Occipital lobe (tissue), 3 donors: ENCODE measurements at places on chromosomes 11 and 22. TPM values are rescaled to one million over a fixed set of nuclear protein-coding genes. Genes with fewer than 3 reads are reported as not detected.

DNA sequence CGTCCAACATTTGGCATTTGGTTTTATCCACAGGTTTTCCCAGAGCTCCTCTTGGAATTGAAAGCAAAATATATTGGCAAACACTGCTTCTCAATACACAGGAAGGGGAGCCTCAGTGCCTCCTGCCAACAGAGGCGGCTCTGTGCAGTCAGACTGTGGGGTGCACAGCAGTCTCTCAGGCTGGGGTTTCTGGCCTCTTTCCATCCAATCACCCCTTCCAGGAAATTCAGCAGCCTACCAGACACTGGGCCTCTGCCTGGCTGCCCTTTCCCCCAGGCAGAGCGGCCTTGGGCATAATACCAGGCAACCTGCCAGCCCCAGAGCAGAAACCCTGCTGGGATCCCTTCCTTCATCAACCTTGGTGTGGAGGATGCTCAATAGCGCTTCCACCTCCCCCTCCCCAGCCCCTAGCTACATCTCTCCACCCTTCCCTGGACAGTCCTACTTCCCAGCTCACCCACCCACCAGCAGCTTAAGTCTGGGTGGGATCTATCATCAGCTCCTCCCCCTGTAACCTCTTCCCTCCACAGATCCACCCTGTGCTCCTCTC lies 17.8 kb upstream of the RAPSN start:
- peak; percentile 70 for DNase-seq

DNA sequence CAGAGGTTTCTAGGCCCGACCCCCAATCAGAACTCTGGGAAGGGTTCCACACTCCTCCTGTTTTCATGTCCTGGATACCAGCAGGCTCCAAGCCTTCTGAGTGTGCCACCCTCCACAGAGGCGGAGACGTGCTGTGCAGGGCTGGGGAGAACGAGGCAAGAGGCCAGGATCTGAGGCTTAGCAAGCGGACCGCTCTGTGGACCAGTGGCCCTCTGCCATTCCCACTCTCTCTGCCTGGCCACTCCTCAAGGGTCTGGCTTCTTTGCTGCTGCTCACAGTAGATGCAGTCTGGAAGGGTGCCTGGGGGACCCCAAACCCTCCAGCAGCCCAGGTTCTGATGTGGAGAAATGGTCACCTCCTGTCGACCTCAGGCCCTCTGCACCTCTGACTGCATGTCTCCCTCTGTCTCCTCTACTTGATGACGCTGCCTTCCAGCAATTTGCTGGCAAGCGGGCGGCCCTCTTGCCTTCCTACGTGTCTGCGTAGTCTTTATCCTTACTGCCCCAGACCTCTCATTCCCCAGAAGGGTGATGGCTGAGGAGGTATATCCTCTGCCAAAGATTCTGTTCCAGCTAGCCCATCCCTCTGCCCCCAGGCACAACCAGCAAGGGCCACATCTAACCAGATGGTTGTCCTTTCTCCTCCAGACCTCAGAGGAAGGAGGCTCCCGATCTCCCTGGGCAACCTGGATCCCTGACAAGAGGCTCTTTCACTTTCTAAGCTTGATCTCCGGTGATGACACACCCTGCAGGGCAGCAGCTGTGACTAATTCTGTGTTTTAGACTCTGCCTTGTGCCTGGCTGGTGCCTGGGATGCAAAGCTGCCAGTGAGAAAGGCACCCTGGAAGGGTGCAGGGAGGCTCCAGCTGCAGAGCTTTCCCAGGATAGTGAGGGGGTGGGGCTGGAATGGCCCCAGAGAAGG lies 87.3 kb downstream of the NAT10 start:
- DNase-seq, result peak; percentile 48

DNA sequence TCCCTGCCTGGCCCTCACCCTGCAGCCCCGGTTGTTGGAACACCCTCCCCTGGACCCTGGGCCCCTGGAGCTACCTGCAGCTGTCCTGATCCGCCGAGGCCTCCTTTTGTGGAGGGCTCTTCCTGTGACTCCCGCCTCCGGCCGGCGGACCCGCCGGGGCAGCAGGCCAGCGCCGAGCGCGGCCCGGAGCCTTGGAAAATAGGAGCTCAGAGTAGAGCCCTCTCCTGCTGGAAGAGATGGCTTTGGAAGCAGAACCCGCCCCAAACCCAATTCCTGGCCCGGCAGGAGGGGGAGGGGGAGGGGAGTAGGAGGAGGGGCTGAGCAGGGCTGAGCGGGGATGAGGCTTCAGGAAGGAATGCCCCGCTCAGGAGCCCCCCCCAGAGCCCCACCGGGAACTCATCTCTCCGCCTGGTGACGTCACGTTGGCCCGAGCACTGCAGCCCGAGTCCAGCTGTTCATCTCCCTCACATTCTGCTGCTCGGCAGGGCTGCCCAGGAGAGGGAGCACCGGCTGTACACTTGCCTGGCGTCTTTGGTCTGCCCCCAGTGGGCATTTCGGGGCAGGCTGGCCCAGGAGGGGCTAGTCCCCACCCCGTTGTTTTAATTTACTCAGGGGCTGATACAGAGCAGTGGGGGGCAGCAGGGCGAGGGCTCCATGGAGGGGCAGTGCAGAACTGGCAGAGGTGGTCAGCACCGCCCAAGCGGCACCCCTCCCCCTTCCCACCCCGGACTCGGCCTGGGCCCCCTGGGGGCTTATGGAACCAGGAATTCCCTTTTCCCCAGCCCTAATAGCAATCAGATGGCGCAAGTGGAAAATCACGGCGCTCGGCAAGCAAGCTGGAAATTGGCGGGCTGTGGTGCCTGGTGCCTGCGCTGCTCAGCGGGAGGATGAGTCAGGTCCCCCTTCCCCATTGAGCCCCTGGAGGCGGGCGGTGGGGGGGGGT lies at the start of gene MRGPRF:
MRGPRF (minus strand) TSS at position 238 of the 943 bp plus-strand sequence. CDS start 3,345 bp downstream, outside the sequence.
- peak; percentile 41 for DNase-seq

DNA sequence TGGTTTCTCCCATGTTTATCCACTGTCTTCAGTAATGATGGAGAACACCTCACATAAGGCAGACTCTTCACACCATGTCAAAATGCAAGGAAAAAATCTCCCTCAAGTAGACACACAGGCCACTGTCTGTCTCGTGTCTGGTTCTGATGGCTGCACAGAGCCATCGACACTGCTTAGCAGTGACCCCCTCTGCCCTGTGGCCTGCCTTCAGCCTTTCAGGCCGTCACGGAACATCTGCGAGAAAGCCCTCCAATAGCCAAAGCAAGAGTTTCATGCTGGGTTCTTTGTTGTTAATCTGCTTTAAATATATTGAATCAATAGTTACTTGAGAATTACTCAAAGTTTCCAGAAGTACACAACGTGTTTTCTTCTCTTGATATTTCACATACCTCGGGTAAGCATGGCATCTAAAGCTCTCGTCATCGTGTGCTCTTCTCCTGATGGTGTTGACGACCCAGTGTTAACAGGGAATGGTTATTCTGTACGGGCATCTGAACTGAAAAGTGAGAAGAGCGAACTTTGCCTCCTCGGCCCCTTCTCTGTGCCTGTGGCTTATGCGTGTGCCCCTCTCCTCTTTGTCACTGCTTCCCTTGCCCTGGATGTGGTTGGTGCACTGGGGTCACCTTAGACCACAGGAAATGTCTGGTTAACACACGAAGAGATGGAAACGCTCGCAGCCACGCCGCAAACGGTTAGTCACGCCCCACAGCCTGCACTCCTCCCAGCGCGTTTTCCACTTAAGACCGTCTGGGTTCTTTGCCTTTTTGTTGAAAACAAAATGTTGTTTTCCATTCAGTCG lies 33.4 kb upstream of the CTTN start:
- DNase-seq, result no peak

- no peak for DNase-seq
Measured at GRCh38 chr11:96314326-96315020, 28.5 kb downstream of the MAML2 start.

TRMU gene
- 19.0 TPM for total RNA-seq

IL10RA gene
- 6.7 TPM for total RNA-seq

TRPM5 gene
- not detected for total RNA-seq

GPHA2 gene
- total RNA-seq, result not detected

MS4A2 gene
- 0.16 TPM for total RNA-seq

NRGN gene
- 2.7 TPM for total RNA-seq
